ENCODE measurements at places on chromosomes 5 and 9. TPM values are rescaled to one million over a fixed set of nuclear protein-coding genes. Genes with fewer than 3 reads are reported as not detected.
A peak's percentile ranks its signal among the peaks of the same experiment; 100 is the strongest.

- no peak for DNase-seq
These were observed 103.6 kb upstream of the KLF9 start for GRCh38 chr9:70517926-70518610.

- no peak for DNase-seq
These were observed 14.7 kb downstream of the IL31RA start for GRCh38 chr5:55865831-55866230.

DNA sequence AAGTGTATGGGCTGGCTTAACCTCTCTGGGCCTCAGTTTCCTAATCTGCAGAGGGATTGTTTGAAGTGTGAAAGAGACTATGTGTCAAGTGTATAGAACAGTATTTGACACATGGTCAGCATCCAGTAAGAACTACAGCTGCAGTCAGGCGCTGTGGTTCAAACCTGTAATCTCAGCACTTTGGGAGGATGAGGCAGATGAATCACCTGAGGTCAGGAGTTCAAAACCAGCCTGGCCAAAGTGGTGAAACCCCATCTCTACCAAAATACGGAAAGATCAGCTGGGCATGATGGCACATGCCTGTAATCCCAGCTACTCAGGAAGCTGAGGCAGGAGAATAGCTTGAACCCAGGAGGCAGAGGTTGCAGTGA lies 31.9 kb upstream of the STING1 start:
- DNase-seq = peak; percentile 73

Gene CDX1
- total RNA-seq = not detected

DNA sequence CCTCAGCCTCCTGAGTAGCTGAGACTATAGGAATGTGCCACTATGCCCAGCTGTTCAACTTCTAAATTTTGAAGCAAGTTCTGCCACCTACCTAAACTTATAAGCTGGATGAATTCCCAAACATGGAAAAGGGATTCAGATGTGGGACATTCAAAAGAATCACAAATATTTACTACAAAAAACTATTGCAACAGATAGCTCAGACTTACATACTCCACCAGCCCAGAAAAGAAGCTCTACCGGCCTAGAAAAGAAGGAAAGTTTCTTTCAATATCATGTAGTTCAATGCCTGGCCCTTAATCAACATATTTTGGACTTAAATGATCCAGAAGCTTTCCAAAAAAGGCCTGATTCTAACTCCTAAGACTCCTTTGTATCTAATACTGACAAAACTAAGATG lies 23.8 kb downstream of the SH3RF2 start:
- DNase-seq = no peak

Gene MLANA
- total RNA-seq = not detected

Gene SEMA5A
- total RNA-seq = 0.48 TPM

Gene SCGB3A2
- not detected for total RNA-seq

Gene CD14
- 0.62 TPM for total RNA-seq

Gene C9
- not detected for total RNA-seq

Gene PPP1R26
- 3.5 TPM for total RNA-seq

GRCh38 chr5:135271533-135272310 lies 127.3 kb downstream of the MACROH2A1 start:
- no peak for DNase-seq

Gene GLIPR2
- 24.7 TPM for total RNA-seq

Gene MEIKIN
- 0.93 TPM for total RNA-seq

GRCh38 chr5:44538797-44539601 lies 149.8 kb upstream of the FGF10 start:
- no peak for DNase-seq

Gene ZFP2
- total RNA-seq = 0.40 TPM

DNA sequence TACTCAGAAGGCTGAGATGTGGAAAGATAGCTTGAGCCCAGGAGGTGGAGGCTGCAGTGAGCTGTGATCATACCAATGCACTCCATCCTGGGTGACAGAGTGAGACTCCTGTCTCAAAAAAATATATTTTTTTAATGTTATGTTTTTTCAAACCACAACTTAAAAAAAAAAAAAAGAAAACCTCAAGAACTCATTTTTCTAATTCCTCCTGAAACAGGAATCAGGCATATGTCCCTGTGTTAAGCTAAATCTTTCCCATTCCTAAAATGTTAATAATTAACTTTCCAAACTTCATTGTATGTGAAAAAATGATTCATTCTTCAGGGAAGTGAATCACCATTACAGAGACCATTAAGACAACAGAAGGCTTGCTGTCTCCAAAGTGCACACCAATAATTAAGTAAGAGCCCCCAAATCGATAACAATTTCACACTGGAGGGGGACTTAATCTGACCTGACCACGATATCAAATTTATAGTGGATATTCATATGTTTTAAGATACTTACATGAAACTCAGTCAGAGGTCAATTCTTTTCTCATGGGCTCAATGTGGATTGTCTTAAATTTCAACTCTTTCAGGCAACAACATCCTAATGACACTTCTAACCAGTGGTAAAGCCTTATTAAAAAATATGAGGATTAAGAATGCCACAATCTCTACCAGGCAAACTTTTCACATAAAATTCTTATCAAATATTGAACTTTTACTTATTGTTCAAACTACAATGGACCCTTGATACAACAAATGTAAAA lies 5.2 kb downstream of the CEMIP2 start:
- DNase-seq = no peak

Gene PCDHGA9
- total RNA-seq = not detected

Gene HTR1A
- not detected for total RNA-seq

Gene CDH18
- total RNA-seq = not detected

All from activated CD4-positive, alpha-beta memory T cell treated with anti-CD3 and anti-CD28 coated beads for 36 hours (primary cell).